ENCODE measurements at places on chromosomes 2 and 18.

DNA sequence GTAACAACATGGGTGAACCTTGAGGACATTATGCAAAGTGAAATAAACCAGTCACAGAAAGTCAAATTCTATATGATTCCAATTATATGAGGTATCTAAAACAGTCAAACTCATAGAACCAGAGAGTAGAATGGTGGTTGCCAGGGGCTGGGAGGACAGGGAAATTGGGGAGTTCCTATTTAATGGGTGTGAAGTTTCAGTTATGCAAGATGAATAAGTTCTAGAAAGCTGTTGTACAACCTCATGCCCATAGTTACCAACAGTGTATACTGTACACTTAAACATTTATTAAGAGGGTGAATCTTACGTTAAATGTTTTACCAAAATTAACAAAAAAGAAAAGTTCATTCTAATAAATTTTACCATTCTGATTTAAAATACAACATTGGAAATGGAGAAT lies 92.7 kb upstream of the WDSUB1 start:
- no peak for DNase-seq

GRCh38 chr2:61993422-61994024 lies 88.0 kb downstream of the COMMD1 start:
- DNase-seq, result no peak

DNA sequence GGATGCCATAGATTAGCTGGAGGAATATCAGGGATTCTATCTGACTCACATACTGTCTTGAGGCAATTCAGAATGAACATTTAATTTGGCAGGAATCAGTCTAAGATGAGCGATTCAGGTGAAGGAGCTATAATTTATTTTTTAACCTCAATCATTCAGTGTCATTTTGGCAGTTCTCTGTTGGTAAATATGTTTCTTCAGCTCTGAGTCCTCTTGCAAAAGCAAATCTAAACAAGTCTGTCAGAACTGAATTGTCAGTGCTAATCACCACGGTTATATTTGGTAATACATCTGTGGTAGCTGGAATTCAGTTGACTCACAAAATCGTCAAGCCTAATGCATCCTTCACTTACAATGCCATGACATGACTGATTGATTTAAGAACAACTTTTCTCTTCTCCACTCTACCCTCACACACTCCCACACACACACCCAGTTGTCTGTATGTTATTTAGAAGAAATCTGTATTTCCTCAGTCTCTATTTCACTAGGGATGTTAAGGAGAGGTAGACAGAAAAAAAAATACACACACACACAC lies 516.6 kb upstream of the NXPH2 start:
- DNase-seq, result no peak

- DNase-seq, result no peak
Measured at GRCh38 chr2:226489775-226490541, 309.7 kb downstream of the IRS1 start.

GRCh38 chr18:7290077-7290476 lies 59.2 kb downstream of the LRRC30 start:
- DNase-seq, result no peak

- no peak for DNase-seq
Measured at GRCh38 chr2:159187106-159187505, 99.4 kb downstream of the WDSUB1 start.

DNA sequence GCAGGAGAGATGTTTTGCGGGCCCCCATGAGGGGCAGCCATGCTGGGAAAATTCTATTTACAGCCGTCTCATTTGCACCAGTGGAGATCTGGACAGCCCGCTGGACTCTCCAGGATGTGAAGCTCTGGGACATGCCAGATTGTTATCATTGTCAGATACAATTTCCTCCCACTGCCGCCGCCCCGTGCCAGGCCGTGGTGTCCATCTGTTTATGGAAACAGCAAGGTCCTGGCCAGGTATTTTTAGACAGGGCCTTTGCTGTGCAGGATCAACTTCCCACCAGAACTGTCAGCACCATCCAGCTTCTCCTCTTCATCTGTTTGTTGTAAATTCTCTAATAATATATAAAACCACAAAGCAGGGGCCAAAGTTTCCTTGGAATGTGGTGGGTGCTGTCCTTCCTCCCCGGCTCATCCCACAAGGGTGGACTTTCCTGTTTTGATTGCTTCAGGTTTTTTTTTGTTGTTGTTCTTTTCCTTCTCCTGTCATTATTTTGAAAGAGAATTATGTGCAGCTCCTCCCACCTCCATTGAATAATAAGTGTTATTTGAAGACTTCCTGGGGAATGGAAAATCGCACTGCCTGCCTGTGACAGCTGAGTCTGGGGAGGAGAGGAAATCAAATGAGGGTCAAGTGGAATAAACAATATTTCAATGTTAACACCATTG lies 398.1 kb downstream of the TNS1 start:
- DNase-seq, result no peak

- no peak for DNase-seq
Measured at GRCh38 chr2:40752796-40753195, 300.9 kb upstream of the SLC8A1 start.

GRCh38 chr18:29003194-29003593 lies 826.3 kb upstream of the CDH2 start:
- DNase-seq, result no peak

DNA sequence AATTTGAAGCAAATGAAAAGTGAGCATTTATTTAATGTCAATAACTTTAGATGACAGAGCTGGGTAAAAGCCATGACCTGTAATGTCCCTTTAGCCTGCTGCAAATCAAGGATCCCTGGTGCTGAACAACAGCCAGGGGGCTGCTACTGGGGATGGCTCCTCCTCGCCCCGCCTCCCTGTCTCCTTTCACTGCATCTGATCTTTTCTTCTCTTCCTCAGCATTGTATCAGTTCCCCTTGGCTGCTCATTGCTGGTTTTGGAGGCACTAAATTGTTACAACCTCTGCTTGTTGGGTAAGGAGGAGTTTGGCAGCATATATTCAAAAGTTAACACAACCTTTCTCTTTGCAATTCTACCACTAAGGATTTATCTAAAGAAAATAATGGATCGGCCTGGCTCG lies 236.3 kb upstream of the ID2 start:
- DNase-seq, result no peak

DNA sequence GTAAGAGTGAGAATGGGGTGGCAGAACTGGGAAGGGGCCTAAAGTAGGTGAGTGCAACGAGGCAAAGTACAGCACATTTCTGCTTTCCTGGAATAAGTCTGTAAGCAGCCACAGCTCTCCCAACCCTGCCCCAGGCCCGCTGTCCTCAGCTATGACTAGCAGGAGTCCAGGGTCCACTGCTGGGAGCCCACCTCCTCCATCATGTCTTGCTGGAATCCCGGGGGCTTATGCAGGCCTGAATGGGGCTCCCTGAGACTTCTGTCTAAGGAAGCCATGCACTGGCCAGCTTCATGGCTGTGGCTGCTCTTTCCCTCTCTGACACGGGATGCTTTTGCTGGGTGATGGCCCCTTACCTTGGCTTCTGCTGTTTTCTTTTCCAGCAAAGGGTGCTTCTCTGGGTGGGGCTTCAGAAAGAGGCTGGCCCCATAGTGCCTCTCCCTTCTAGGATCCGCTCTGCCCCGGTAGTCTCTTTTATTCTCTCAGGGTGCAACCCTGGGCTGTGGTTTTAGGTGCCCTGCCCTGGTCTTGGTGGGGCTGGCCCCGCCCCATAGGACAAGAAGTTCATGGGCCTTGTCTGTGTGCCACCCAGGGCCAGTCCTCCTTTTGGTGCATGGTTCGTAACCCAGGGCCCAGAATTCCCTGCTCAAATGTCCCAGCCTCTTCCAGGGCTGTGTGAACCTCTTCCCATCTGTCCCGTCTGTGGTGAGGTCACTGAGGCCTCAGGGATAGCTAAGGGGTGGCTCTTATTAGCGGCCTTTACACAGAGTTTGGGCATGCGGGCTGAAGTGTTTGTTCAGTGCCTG lies 33.8 kb upstream of the POLE4 start:
- no peak for DNase-seq

GRCh38 chr2:235773188-235773928 lies 279.5 kb downstream of the AGAP1 start:
- no peak for DNase-seq

DNA sequence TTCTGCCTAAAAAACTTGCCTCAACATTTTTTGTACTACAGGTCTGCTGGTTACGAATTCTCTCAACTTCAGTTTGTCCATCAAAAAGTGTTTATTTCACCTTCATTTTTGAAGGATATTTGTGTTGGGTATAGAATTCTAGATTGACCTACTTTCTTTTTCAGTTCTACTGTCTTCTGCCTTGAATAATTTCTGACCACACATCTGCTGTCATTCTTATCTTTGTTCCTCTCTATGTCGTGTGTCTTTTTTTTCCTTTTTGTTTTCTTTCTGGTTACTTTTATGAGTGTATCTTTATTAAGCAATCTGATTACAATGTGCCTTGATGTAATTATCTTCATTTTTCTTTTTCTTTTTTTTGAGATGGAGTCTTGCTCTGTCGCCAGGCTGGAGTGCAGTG lies 25.3 kb downstream of the ADCY3 start:
- no peak for DNase-seq

DNA sequence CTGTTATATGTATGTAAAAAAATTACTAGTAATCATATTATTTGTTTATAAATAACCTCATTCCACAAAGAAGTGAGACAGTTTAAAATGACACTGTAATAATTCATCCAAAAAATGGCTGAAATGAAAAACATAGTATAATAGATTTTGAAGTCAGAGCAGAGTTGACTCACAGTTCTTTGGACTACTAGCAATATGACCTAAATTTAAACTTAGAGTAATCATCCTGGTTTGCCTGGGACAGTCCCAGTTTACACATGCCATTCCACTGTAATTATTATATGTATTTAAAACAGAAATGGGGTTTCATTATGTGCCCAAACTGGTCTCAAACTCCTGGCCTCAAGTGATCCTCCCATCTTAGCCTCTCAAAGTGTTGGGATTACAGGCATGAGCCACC lies 48.3 kb downstream of the CCDC88A start:
- no peak for DNase-seq

DNA sequence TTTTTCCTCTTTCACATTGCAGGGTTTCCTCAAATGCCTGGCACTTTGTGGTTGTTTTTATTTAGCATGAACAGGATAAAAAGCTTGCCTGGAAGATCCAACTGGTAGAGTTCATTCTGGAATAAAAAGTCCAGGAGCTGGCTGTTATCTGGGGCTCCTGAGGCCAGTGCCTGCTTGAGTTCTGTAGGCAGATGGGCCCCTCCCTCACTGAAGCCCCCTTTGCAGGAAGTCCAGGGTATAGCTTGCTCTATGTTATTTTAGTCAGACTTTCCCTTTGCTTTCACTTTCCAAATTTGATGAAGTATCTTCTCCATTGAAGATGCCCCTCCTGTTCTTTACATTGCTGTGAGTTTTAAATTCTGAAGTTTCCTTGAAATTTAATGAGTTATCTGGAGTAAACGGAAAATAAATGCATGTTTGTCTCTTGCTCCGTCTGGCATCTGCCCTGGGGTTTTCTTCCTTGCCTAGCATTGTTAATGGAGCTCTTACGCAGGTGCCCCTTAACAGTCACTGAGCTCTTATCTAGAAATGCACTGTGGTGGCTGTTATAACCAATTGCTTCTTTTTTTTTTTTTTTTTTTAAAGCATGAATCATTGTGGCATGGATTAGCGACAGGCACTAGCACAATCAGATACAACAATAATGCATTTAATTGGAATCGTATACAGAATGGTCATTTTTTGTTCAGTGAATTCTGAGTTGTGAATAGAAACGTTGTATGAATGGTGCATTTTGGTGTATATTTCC lies 27.0 kb upstream of the LPIN1 start:
- no peak for DNase-seq

DNA sequence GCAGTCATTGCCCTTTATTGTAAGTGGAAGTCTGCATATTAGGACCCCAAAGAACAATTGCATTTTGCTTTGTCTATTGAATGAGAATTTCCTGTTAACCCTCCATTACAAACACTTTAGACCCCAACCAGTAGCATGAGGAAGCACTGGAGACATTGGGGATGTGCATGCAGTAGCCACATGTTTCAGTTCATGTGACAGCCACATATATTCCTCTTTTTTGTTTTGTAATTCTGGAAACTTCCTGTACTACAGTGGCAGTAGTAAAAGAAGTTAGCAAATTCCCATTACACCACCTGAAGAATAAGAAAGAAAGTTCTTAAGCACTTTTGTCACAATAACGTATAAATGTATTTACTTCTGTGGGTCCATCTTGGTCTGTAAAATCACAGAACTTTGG lies 281.1 kb upstream of the SLC14A2 start:
- no peak for DNase-seq

- DNase-seq, result no peak
Measured at GRCh38 chr2:217974389-217975005, 28.3 kb downstream of the TNS1 start.

DNA sequence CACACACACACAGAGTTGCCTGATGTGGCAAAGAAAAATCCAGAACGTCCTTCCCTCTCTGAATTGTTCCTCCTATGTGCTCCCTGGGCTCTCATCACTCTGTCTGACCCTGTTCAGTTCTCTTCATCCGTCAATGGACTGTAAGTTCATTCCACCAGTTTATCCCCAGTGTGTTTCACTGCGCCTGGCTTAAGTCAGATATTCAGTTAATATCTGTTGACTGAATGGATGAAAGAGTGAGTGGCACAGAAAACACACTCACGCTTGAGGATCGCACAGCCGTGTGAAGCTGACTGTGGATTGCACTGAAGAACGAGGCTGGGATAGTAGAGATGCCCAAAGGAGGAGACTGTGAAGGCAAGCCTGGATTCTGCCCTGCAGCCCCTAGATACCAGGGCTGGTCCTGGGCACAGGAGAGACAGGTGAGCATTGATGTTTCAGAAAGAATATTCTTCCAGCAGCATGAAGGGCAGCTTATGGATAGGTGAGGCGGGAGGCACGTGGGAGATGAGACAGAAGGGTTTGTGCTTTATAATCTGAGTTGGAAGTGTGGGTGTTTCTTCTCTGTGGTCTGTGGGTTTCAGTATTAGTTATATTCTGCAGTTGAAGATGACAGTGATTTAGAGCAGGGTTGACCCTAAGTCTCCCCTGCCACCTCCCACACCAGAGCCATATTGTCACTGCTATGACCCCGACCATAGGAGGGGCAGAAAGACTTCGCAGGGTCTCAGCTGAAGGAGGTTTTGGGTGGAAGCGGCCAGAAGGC lies 129.9 kb downstream of the SOCS6 start:
- no peak for DNase-seq

- DNase-seq, result no peak
Measured at GRCh38 chr2:65053199-65053598, 3.0 kb upstream of the CEP68 start.
